ENCODE measurements at places on chromosomes 5 and 9.

DNA sequence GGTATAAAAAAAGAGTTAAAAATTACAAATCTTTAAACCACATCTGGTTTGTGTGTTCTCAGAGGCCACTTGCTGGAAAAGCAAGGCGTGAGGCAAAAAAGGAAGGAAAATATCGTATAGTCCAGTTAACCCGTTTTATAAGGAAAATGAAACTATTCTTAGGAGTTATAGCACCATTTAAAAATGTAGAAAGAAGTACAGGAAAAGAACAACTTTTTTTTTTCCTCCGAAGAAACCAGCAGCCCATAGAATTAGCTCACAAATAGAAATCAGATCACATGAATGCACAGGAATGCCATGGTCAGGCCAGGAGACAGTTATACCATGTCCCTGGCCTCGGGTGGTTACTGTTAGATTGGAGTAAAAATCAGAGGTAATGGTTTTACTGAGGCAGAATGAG lies 241.6 kb downstream of the FBXL7 start:
- H3K27ac ChIP-seq: no peak overlapping the region
- no peak for DNase-seq
- no peaks in the 10 kb centered on the region for H3K4me1 ChIP-seq
- no peaks in the 10 kb centered on the region for H3K27me3 ChIP-seq
- no peaks in the 10 kb centered on the region for H3K36me3 ChIP-seq

- no peak overlapping the region for H3K4me3 ChIP-seq
- no peak overlapping the region for H3K27ac ChIP-seq
- no peaks in the 10 kb centered on the region for H3K4me1 ChIP-seq
- no peaks in the 10 kb centered on the region for H3K36me3 ChIP-seq
- no peak for DNase-seq
These were observed 284.7 kb downstream of the GABRB2 start for GRCh38 chr5:161261668-161262323.

- H3K4me1 ChIP-seq: no peaks in the 10 kb centered on the region
- H3K27ac ChIP-seq: no peak overlapping the region
- no peak overlapping the region for H3K4me3 ChIP-seq
- no peaks in the 10 kb centered on the region for H3K27me3 ChIP-seq
These were observed 93.9 kb downstream of the LHFPL2 start for GRCh38 chr5:78554670-78555069.

DNA sequence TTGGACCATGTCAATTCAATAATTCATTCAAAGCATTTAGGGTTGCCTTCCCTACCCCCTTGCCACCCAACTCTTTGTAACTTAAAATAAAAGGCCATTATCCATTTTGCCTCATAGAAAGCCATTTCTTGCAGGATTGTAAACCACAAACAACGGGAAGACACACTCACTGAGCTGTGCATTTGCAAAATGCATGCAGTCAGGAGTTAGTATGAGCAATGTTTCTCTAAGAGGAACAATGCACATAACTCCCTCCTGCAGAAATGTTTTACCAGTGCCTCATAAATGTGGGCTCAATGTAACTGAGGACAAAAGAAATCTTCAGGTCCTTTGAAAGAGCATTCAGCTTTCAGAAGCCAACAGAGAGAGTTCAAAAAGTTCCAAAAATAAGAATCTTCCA lies 98.5 kb upstream of the ABCA1 start:
- no peak overlapping the region for H3K4me3 ChIP-seq
- no peak for DNase-seq
- no peak overlapping the region for H3K27ac ChIP-seq
- no peaks in the 10 kb centered on the region for H3K27me3 ChIP-seq
- H3K36me3 ChIP-seq: no peaks in the 10 kb centered on the region

DNA sequence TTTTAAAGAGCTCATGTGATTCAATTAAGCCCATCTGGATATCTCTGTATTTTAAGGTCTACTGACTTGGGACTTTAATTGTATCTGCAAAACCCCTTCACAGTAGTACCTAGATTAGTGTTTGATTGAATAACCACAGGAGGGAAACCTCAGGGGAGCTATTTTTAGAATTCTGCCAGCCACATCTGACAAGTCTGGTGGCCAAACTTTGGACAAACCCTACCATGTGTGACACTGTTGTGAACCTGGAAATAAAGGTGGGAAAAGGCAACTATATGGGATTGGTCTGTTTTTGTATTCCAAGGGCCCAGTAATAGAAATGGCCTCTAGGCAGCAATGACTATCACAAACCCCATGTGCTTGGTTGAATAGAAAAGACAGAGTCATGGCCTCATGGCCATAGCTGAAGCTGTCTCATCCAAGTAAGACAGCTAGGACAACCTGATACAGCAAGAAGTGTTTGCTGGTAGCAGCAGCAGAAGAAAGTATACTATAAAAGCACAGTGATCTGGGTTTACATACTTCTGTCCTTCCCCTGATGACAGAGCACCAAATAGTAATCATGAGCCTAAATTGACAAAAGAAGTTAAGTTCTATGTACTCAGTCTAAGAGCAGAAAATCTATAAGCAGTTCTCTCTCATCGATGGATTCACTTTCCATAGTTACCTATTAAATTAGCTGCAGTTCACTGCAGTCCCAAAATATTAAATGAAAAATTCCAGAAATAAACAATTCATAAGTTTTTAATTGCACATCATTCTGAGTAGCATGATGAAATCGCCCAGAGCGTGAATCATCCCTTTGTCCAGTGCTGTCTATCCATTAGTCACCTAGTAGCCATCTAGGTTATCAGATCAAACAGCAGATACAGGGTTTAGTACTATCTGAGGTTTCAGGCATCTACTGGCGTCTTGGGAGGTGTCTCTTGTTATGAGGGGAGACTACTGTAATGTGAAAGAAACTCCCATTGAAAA lies 189.8 kb downstream of the ARHGAP26 start:
- H3K4me1 ChIP-seq: no peaks in the 10 kb centered on the region
- H3K27ac ChIP-seq: no peak overlapping the region
- no peak for DNase-seq
- no peaks in the 10 kb centered on the region for H3K36me3 ChIP-seq
- no peaks in the 10 kb centered on the region for H3K27me3 ChIP-seq

DNA sequence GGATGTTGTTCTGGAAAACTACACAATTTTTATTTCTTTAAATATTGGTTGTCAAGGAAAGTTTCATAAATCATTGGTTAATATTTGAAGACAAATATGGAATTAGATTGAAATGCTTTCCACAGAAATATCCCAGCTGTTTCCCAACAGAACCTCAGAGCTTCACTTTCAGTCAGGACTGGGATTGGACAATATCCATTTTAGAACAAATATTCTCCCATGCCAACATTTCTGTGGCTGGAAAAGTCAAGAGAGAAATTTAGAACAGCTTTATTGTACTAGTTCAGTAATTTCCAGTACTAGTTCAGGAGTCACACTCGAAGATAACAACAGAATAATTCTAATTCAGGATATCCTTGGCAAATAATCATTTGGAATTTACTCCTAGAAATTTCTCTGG lies 116.1 kb upstream of the TUT7 start:
- H3K36me3 ChIP-seq: no peaks in the 10 kb centered on the region
- no peak overlapping the region for H3K27ac ChIP-seq
- no peaks in the 10 kb centered on the region for H3K4me1 ChIP-seq
- no peak overlapping the region for H3K4me3 ChIP-seq
- no peak for DNase-seq
- no peaks in the 10 kb centered on the region for H3K27me3 ChIP-seq

- no peak overlapping the region for H3K4me3 ChIP-seq
- H3K36me3 ChIP-seq: no peaks in the 10 kb centered on the region
- no peak for DNase-seq
These were observed 223.5 kb downstream of the TMEM161B start for GRCh38 chr5:88045165-88045564.

GRCh38 chr9:29212397-29213387 lies 1639.4 kb upstream of the C9orf72 start:
- no peaks in the 10 kb centered on the region for H3K4me1 ChIP-seq
- H3K36me3 ChIP-seq: no peaks in the 10 kb centered on the region
- peaks cover 19% of the 10 kb centered on the region for H3K27me3 ChIP-seq
- H3K27ac ChIP-seq: no peak overlapping the region
- peak; percentile 56 for DNase-seq
- peak overlapping the region; percentile 54 for H3K4me3 ChIP-seq

GRCh38 chr9:106921341-106921899 lies 58.5 kb downstream of the ZNF462 start:
- H3K4me1 ChIP-seq: peaks cover 4% of the 10 kb centered on the region
- peak overlapping the region; percentile 86 for H3K27ac ChIP-seq
- no peaks in the 10 kb centered on the region for H3K27me3 ChIP-seq

- DNase-seq: no peak
- no peak overlapping the region for H3K27ac ChIP-seq
- H3K4me1 ChIP-seq: peaks cover 10% of the 10 kb centered on the region
- no peaks in the 10 kb centered on the region for H3K27me3 ChIP-seq
- H3K4me3 ChIP-seq: no peak overlapping the region
- H3K36me3 ChIP-seq: peaks cover 16% of the 10 kb centered on the region
These were observed 8.7 kb downstream of the PDLIM4 start for GRCh38 chr5:132266031-132266835.

DNA sequence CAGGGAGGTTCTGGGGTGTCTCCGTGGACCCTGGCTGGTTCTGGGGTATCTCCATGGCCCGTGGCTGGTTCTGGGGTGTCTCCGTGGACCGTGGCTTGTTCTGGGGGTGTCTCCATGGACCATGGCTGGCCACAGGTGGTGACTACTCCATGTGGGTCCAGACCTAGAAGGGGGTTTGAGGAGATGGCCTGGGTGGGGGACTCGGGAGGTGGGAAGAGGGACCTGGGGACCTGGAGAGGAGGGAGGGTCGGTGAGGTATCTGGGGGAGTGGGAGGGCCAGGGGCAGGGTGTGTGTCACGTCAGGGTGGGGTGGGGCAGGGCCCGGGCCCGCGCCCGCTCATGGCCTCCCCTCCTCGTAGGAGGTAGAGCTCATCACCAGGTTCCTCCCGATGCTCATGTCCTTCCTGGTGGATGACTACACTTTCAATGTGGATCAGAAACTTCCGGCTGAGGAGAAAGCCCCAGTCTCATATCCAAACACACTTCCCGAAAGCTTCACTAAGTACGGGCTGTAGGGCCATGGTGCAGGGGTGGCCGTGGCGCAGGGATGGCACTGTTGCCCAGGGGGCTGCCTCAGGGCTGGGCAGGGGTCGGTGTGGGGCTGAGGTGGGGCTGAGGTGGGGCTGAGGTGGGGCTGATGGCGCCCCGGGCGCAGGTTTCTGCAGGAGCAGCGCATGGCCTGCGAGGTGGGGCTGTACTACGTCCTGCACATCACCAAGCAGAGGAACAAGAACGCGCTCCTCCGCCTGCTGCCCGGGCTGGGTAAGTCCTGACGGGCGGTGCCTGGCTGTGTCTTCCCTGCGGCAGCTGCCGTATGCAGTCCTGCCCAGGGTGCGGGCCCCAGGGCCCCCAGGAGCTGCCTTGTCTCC lies 10.7 kb upstream of the TOR4A start:
- no peak overlapping the region for H3K4me3 ChIP-seq
- no peaks in the 10 kb centered on the region for H3K27me3 ChIP-seq
- no peak overlapping the region for H3K27ac ChIP-seq
- H3K36me3 ChIP-seq: peaks cover 2% of the 10 kb centered on the region

DNA sequence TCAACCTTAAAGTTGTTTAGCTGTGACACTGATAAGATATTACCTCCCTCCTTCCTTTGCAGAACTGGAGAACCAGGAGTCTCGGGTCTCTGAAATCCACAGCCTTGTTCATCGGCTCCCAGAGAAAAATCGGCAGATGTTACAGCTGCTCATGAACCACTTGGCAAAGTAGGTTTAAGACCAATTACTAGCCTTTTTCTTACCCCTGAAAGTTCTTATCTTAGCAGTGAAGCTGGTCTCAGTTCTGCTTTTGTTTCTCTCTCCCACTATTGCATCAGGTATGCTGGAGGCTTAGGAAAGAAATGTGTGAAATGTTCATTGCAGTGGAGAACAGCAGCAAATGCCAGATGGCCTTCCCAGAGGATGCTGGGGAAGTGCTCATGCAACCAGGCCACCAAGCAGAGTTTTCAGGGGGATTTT lies 287.4 kb downstream of the ARHGAP26 start:
- no peaks in the 10 kb centered on the region for H3K27me3 ChIP-seq
- H3K27ac ChIP-seq: no peak overlapping the region
- H3K4me1 ChIP-seq: peaks cover 4% of the 10 kb centered on the region
- DNase-seq: no peak
